WTC11 (cell line): ENCODE measurements at places on chromosomes 13 and 19.

GRCh38 chr19:10271543-10272086 is 695 bp downstream of the ICAM1 start:
- DNase-seq, result no peak

DNA sequence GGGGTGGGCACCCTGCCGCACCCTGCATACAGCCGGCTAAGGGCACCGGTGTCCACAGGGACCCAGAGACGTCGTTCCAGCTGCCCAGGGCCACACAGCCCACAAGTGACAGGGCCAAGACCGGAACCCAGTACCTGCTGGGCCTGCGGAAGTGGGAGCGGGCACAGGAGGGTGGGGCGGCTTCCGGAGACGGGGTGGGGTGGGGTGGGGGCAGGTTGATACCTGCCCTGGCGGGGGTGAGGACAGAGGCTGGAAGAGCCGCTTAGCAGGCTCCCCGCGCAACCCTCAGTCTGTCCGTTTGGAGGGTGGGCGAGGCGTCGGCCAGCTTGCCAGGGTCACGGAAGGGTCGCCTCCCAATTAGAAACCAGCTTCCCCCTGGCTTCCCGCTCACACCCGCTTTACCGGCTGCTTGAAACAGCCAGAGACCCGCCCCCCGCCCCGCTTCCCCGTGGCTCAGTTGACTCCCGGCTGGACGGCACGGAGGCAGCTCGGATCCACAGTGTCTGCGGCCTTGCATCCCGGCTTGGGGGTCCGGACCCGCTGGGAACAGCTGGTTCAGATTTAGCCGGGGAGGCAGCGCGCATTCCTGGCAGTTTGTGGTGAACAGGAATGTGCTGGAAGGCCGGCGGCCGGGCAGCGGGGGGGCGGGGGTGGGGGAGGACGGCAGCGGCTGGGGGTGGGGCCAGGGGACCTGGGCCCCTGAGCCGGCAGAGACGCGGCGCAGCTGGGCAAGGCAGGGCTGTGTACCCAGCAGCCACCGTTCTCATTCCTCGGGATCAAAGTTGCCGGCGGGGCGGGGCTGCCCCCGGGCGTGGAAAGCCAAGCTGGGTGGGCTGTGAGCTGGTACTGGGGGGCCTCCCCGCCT is 1.9 kb downstream of the CNN2 start:
- peak; percentile 82 for DNase-seq

DNA sequence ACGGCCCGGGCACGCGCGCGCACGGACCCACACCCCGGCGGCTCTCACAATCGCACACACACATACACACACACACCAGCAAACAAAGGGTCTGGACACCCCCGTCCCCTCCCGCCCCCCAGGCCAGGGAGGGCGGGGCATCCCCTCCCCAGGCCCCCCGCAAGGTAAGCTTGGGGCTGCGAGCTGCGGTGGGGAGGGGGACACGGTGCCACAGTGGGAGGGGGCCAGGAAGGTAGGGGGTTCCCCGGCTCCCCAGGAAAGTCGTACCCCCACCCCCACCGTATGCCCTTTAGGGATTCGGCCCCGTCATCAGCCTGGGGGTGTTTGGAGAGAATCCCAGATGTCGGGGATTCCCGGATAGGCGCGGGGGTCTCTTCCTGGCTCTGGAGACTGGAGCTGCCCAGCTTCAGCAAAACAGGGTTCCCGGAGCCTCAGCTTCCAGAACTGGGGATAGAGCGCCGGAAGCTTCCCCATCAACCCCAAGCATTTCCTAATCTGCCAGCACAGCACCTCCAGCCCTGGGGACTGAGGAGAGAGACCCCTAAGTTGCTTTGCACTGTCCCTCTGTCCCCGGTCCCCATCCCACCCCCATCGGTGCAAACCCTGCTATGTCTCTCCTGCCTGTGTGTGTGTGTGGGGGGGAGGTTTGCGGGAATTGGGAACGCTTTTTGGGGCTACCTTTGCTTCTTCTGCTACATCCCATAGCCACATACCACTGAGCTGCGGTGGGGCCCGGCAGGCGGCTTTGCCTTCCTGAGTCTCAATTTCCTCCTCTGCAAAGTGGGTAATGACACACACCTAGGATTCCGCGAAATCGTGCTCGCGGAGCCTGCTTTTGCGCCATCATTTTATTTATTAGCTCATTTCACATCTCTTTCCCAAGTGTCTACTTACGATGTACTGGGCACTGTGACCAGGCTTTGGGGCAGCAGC is 1.8 kb upstream of the CDC37 start:
- no peak for DNase-seq

- no peak for DNase-seq
These were observed 1.4 kb upstream of the EDDM13 start for GRCh38 chr19:56271151-56271550.

GRCh38 chr13:20494656-20495055 is 31.0 kb downstream of the CRYL1 start:
- DNase-seq, result no peak

DNA sequence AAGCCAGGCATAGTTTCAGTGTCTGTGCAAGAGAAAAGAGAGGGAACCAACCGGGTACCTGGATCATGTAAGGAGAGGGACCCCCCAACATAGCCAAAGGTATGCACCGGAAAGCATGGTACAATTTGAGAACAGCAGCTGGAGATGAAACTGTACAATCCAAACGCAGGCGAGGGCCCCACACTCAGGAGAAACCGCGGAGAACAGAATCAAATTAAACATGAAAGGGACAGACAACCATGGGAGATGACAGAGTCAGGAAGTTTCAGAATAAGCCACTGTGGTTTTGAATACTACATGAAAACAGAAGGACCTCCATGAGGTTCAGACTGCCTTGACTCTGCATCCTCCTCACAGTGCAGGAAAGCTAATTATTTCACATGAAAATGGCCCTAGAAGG is 62.9 kb upstream of the SPATA13 start:
- no peak for DNase-seq

- peak; percentile 40 for DNase-seq
These were observed 6.3 kb downstream of the PMIS2 start for GRCh38 chr19:35592226-35592625.

GRCh38 chr19:17086120-17086519 is 10.5 kb downstream of the MYO9B start:
- DNase-seq, result no peak

DNA sequence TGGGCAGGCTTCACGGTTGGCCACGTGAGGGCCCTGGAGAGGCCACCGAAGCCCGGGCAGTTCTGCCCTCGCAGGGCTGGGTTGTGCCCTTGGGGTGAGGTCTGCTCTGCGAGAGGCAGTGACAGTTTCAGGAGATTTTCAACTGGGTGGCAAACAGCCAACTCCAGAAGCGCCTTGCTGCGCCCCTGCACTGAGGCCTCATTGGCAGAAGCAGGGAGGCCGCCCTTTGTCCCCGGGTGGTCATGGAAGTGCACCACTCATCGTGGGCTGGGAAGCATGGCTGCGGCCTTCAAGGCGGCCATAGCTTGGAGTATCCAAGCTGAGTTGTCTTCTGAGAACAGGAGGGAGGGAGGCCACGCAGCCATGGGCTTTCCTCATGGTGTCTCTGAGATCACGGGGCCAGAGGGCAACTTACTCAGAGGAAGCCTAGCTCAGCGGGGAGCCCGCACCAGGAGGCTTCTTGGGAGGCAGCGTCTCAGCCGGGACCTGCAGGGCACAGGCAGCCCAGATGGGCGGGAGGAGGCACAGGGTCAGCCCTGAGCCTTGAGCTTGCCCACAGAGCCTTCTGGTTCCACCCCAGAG is 14.8 kb downstream of the PLEKHJ1 start:
- no peak for DNase-seq

DNA sequence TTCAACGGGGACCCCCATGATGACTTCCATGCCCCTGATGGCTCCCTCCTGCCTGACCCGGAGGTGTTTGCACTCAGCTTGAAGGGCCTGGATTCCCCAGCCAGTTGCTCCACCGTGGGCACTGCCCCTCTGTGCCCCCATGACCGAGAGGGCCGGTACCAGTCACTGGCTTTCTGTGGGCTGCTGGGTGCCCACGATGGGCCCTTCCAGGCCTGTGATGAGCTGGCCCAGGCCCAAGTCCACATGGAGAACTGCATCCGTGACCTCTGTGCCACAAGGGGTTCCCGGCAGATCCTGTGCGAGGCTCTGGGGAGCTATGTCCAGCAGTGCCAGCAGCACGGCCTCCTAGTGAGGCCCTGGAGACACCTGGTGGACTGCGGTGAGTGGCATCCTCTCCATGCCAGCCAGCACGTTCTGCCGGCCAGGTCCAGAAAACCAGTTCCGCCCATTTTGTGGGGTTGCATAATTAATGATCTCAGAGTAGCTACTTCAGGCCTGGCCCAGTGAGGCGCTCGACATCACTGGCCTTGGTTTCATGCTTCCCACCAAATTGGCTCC is 34.9 kb upstream of the FXYD3 start:
- no peak for DNase-seq

GRCh38 chr13:50684366-50684765 is 159.1 kb downstream of the DLEU7 start:
- no peak for DNase-seq

- DNase-seq, result peak; percentile 83
These were observed 4.9 kb downstream of the HRC start for GRCh38 chr19:49150106-49150943.

GRCh38 chr13:109093998-109094397 is 464.6 kb downstream of the MYO16 start:
- DNase-seq, result no peak

- DNase-seq, result no peak
These were observed 40.0 kb upstream of the TPP2 start for GRCh38 chr13:102556806-102557205.

DNA sequence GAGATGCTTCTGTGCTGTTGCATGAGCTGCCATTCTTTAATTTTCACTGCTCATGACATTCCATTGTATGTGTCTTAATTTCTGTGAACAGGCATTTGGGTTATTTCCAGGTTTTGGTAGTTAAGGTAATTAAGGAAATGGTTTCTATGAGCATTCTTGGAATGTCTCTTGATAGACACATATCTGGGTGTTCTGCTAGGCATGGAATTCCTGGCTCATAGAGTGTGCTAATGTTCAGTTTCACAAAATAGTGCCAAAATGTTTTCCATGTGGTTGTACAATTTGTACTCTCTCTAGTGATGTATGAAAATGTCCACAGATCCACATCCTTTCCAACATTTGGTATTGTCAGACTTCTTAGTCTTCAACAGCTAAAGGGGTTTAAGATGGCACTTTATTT is 680.9 kb upstream of the SGCG start:
- DNase-seq, result no peak

GRCh38 chr13:26864576-26864975 is 104.0 kb upstream of the GPR12 start:
- DNase-seq, result no peak
